ENCODE measurements at places on chromosomes 13 and 19.
A peak's percentile ranks its signal among the peaks of the same experiment; 100 is the strongest.

- DNase-seq: peak; percentile 24
These were observed 25.7 kb downstream of the CRYL1 start for GRCh38 chr13:20499986-20500385.

GRCh38 chr19:41599175-41599966, 23.4 kb downstream of the CEACAM21 start:
- DNase-seq: no peak

GRCh38 chr19:16249826-16250404, 52.2 kb downstream of the AP1M1 start:
- peak; percentile 17 for DNase-seq

- DNase-seq: peak; percentile 77
These were observed 7.9 kb downstream of the MLLT1 start for GRCh38 chr19:6271721-6272410.

Measured in EL (cell line).